ENCODE measurements at places on chromosomes 16 and 17. TPM values are rescaled to one million over a fixed set of nuclear protein-coding genes. Genes with fewer than 3 reads are reported as not detected.

The MT4 gene
- total RNA-seq = not detected

The MAP3K3 gene
- total RNA-seq = 12.6 TPM

The PRKCB gene
- not detected for total RNA-seq

The CCT6B gene
- total RNA-seq = 0.84 TPM

The CTU2 gene
- 15.0 TPM for total RNA-seq

The TMEM98 gene
- total RNA-seq = 52.4 TPM

The CCL16 gene
- total RNA-seq = not detected

The CDH5 gene
- total RNA-seq = not detected

The NPTX1 gene
- total RNA-seq = not detected

Measured in airway epithelial cell (primary cell).